Left renal pelvis (tissue), 4 donors: ENCODE measurements at places on chromosomes 11 and 22. TPM values are rescaled to one million over a fixed set of nuclear protein-coding genes. Genes with fewer than 3 reads are reported as not detected.

DNA sequence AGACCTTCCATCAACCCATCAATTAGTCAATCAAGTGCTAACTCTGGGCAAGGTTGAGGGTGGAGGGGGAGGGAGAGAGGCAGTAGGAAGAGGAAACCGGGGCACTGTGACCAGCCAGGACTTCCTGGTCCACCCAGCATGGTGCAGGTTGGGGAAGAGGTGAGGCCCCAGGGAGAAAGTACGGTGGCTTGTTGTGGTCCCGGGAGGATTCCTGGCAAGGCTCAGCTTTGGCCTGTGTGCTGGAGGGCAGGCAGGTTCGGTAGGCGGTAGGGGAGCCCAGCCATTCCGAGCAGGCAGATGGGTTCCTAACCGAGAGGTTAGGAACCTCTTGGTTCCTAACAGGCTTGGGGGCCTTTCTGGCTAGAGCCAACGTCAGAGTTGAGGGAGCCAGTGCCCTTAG is 10.8 kb downstream of the ST14 start:
- no peak for DNase-seq

- DNase-seq, result no peak
These were observed 351.8 kb downstream of the BUD13 start for GRCh38 chr11:116420770-116421528.

DNA sequence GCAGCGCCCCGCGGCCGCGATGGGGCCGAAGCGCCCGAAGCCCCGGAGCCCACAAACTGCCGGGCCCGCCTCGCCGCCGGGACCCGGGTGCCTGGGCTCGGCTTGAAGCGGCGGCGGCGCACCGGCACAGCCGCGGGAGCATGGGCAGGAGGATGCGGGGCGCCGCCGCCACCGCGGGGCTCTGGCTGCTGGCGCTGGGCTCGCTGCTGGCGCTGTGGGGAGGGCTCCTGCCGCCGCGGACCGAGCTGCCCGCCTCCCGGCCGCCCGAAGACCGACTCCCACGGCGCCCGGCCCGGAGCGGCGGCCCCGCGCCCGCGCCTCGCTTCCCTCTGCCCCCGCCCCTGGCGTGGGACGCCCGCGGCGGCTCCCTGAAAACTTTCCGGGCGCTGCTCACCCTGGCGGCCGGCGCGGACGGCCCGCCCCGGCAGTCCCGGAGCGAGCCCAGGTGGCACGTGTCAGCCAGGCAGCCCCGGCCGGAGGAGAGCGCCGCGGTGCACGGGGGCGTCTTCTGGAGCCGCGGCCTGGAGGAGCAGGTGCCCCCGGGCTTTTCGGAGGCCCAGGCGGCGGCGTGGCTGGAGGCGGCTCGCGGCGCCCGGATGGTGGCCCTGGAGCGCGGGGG is 346 bp downstream of the FJX1 start:
- no peak for DNase-seq

GRCh38 chr11:12677131-12677530 is 2.9 kb downstream of the TEAD1 start:
- DNase-seq, result no peak

- DNase-seq, result no peak
These were observed 4.5 kb downstream of the RIN1 start for GRCh38 chr11:66331542-66332370.

GRCh38 chr22:35684270-35684700 is 33.4 kb upstream of the APOL5 start:
- no peak for DNase-seq

DNA sequence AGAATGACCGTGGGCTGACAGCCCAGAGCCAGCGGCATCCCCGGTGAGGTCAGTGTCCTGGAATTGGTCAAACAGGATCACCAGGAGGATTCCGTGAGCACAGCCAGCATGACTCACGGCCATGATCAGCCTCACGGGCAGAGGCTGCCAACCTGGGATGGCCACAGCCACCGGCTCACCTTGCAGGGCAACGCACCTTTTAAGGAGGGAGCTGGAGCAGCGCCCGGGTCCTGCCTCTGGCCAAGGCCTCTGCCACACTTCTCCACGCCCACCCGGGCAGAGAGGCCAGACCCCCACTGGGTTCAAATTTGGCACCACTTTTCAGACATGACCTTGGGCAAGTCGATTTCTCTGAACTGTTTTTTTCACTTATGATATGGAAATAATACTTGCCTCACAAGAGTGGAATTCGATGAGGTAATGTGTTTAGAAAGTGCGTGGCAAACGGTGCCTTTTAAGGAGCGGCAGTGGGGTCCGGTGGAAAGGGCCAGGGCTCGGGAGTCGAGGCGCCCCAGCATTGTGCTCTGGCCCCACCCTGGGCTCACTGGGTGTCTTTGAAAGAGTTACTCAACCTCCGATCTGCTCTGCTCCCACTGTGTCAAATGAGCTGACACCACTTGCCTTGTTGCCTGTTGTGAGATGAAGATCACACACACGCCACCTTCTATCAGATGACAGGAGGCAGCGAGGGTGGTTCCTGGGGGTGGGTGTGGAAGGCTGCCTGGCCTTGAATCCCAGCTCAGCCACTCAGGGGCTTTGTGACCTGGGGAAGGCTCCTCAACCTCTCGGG is 16.0 kb downstream of the TXN2 start:
- no peak for DNase-seq

GRCh38 chr11:71245601-71246391 is 6.6 kb downstream of the SHANK2 start:
- no peak for DNase-seq

DNA sequence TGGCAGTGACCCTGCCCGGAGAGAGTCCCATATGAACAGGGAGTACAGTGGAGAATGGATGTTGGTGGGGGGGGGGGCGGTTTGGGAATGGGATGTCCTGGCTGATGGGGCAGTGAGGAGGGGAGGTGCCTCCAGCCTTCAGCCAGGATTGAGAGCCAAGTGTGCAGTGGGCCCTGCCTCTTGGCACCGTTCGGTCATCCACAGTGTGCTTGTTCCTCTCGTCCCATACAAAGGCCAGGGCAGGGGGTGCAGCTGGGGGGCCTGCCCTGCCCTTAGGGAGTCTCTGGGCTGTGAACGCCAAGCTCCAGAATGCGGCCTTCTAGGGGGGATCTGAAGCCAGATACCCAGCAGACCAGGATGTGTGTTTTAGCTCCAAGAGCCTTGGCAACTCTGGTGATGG is 34.0 kb downstream of the KCNC1 start:
- DNase-seq, result no peak

DNA sequence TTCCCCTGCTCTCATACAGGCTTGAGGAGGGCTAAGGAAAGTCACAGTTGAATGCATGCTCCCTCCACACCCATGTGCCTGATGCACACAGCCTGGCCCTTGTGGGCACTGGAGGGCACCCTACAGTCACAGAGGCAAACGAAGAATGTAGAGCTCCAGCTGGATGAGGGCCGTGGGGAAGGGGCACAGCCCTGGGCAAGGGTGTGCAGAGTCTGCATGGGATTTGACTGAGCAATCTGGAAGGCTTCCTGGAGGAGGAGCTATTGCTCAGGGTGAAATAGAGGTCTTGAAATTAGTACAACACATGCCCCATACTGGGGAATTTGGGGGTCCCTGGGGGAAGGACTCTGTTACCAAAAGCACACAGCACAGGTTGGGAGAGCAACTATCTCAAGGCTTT is 64.0 kb downstream of the KCNQ1 start:
- no peak for DNase-seq

GRCh38 chr22:18115906-18116371 is 5.3 kb downstream of the TUBA8 start:
- DNase-seq, result no peak

DNA sequence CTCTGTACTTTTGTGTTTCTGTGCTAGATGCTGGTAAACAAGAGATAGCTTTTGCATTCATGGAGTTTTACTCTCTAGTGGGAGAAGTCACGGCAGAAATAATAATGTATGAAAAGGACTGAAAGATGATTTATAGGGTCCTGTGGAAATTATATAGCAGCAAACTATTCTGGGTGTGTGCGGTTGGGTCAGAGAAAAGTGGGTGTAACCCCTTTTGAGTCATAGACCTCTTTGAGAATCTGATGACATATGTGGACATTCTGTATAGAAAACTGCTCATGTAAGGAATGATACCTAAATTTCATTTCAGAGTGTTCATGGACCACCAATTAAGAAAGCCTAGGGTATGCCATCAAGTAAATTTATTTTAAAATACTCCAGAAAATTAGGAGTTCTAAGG is 54.4 kb downstream of the TMEM135 start:
- DNase-seq, result no peak

DNA sequence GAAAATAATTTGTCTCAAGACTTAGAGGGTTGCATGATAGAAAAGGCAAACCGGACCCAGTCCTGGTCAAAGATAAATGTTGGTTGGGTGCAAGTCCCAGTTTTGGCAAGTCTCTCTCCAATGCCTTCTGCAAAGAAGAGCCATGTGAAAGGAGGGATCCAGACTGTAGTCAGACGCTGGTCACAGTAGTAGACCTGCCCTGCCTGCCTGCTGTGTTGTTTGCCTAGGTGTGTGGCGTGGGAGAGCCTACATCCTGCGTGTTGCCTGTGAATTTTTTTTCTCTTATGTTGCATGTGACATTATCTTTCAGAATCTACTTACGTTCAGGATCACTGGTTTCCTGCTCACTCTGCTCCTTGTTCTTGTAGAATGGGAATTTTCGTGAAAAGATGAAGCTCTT is 197.6 kb upstream of the CCDC90B start:
- no peak for DNase-seq

GRCh38 chr11:128551611-128552335 is 35.6 kb downstream of the ETS1 start:
- DNase-seq, result no peak

DNA sequence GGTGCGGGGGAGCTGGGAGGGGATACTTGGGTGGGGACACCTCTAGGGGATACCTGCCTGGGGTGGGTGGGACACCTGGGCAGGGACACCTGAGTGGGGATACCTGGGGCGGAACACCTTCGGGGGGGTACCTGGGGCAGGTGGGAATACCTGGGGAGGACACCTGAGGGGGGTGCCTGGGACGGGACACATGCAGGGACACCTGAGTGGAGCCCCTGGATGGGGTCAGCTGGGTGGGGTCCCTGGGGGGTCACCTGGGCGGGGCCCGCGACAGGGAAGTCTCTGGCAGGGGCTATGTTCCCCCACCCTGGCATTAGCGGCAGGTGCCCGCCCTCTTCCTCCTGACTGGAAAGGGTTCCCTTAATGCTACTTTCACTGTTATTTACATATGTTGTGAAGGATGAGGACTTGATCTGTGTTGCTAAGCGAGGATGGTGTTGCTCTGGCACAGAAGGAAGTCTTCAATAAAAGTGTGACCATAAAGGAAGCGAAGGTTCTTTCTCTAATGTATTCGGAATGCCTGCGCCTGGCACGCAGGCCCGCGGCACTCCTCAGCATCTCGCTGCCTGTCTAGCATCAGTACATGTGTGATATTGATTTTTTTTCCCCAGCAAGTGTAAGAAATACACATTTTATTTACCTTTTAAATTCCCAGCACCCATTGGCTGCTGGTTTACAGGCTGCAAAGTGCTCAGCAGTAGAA is 801.7 kb downstream of the BRD1 start:
- DNase-seq, result no peak

GRCh38 chr11:69909561-69910518 is 90.6 kb upstream of the FGF3 start:
- no peak for DNase-seq

GRCh38 chr11:14554959-14555358 is 34.8 kb upstream of the PSMA1 start:
- no peak for DNase-seq

GRCh38 chr11:107017104-107017432 is 1.2 kb downstream of the GUCY1A2 start:
- no peak for DNase-seq

- peak; percentile 82 for DNase-seq
These were observed at the start of gene GRAMD1B for GRCh38 chr11:123429913-123430720. Gene GRAMD1B, plus strand, starts transcription at chr11:123430269. Its CDS starts 524 bp downstream, at chr11:123430793.

DNA sequence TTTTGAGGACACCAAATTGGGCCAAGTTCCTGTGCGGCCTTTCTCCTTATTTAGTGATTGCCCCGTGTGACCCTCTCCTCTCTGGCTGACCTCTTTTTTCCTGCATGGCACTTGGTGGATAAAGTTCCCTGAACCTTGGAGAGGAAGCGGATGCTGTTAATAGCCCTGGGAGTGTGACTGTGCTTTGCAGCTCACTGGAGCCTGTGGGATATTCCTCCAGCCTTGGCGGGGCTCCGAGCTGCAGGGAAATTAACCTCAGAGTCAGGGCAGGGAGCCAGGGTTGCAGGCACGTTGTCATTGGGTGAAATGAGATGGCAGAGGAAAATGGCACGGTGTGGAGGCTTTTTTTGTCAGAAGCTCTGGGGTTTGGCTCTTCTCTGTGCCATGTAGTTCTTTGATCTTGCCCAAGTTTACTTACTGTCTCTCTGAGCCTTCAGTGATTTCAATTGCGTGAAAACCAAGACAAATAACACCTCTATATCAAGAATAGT is 965 bp downstream of the OR9Q1 start:
- peak; percentile 29 for DNase-seq

- DNase-seq, result no peak
These were observed 64.5 kb downstream of the AMBRA1 start for GRCh38 chr11:46529095-46529905.

DNA sequence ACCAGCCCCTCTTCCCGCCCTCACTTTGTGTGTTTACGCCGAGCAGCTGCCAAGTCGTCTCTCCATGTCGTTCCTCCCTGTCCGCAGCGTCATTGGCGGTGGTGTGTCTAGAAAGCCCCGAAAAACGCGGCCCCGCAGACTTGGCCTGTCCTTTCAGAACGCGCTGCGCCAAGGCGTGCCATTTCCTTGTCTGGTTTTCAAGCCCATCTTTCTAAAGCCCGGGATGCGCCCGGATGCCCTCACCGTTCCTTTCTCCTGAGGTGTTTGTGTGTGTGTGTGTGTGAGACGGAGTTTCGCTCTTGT is 557 bp downstream of the MOV10L1 start:
- DNase-seq, result no peak

DNA sequence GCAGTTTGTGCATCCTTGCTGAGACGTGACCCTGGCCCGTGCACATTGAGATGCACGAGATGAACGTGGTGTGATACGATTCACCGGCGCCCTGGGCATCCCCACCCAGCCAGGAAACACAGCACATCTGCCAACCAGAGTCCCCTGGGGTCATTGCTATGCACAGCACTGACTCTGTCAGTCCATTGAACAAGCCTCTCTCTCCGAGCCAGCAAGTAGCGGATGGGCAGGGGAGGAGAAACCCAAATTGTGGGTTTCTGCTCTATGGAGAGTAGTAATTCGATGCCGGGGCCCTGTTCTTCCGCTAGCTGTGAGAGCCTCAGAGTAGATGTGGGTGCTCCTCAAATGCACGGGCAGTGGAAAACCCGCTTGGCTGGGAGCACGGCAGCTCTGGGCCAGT is 85.1 kb downstream of the ARHGAP8 start:
- no peak for DNase-seq

- DNase-seq, result no peak
These were observed 13.1 kb upstream of the E2F8 start for GRCh38 chr11:19253817-19254216.

- DNase-seq, result no peak
These were observed 782.2 kb downstream of the TBC1D22A start for GRCh38 chr22:47544696-47545095.

Gene TKFC
- 28.0 TPM for polyA plus RNA-seq

Gene GGTLC3
- 1.2 TPM for polyA plus RNA-seq

Gene PRSS23
- polyA plus RNA-seq, result 136 TPM

Gene IL17RA
- 4.6 TPM for polyA plus RNA-seq

Gene ELF5
- polyA plus RNA-seq, result 0.89 TPM

Gene ROBO4
- 19.3 TPM for polyA plus RNA-seq

Gene RHOG
- polyA plus RNA-seq, result 25.3 TPM

Gene CLTCL1
- 6.7 TPM for polyA plus RNA-seq

Gene PACSIN3
- polyA plus RNA-seq, result 45.2 TPM

Gene SLC22A25
- not detected for polyA plus RNA-seq
